ENCODE measurements at places on chromosomes 16 and 17. TPM values are rescaled to one million over a fixed set of nuclear protein-coding genes. Genes with fewer than 3 reads are reported as not detected.

Gene TBC1D3I
- total RNA-seq: 1.4 TPM

Gene DDX5
- total RNA-seq: 815 TPM

Gene G6PC1
- total RNA-seq: 17.3 TPM

Gene SOCS1
- 6.0 TPM for total RNA-seq

Gene KRT14
- 0.20 TPM for total RNA-seq

DNA sequence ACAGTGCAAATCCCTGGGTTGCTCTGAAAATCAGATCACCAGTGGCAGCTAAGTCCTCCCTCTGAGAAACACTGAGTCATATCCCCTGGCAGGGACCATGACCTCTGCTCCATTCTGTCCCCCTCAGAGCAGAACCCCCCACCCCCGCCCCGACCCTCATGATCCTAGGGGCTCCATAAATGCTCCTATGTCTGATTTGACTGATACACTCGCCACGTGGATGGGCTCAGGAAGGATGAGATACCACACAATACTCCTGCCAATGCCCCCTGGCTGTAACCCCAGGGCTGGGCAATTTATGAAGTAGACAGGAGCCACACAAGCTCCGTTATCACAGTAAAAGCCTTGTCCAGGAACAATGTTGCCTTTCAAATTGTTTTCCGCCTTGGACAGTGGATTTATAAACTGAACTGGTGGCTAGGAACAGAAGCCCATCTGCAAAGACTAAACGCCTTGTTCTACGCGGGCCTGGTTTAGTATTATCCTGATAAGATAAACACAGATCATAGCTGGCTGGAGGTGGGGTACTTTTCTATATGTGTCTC lies 394.8 kb downstream of the SLC39A11 start:
- DNase-seq: no peak

- no peak for DNase-seq
Observed at GRCh38 chr16:85704900-85705846, 16.4 kb upstream of the GINS2 start.

DNA sequence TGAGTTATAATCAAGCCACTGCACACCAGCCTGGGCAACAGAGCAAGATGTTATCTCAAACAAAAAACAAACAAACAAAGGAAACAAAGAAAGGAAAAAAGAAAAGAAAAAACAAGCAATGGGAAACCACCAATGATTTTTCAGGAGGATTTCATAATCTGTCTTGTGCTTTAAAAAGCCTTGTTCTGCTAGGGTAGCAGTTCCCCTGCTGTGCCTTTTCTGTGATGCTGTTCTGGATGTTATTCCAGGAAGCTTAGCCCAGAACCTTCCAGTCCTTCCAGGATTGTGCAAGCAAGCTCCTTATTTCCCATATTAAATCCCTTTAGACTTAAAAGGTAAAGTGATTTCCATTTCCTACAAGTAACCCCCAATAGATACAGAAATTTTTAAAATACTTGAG lies 171.1 kb downstream of the ABCC12 start:
- DNase-seq: no peak
